ENCODE measurements at places on chromosomes 5 and 9. TPM values are rescaled to one million over a fixed set of nuclear protein-coding genes. Genes with fewer than 3 reads are reported as not detected.

The SLC6A19 gene
- not detected for total RNA-seq

- DNase-seq = no peak
These were observed 431 bp downstream of the FASTKD3 start for GRCh38 chr5:7868427-7868772.

DNA sequence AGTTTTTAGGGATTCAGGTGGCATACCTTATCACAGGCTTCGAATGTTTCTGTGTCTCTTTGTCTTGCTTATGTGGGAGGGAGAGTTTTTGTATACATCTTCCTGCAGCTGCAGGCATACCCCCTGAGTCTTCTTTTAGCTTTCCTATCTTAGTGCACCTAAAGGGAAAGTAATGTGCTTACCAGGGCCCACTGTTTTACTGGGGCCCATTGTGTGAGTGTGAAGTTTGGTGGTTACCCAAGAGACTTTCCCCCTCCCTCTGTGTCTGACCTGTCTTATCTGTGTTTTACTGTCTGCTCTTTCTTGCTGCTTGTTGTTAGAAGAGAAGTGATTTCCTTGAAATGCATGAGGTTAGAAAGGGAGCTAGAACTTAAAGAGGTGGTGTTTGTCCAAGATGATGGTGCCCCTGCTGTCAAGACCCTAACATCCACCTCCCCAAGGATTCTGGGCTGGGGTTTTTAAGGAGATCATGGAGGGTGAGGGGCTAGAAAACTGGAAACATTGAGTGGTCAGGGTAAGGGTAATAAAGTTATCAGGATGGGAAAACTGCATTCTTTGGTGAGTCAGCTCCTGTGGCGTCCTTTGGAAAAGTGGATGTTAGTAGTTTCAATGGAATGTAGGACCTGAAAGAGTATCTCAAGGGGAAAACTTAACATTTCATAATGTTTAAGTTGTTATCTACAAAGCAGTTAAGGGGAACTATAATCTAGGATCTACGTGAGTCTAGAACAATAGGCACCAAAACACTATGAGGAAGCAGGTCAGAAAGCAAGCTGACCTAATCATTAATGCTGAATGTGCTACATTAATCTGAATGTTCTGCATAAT, 583.5 kb upstream of the TUSC1 start:
- no peak for DNase-seq

The OR13F1 gene
- total RNA-seq = not detected

- no peak for DNase-seq
These were observed 3.3 kb downstream of the PSAT1 start for GRCh38 chr9:78300209-78300608.

DNA sequence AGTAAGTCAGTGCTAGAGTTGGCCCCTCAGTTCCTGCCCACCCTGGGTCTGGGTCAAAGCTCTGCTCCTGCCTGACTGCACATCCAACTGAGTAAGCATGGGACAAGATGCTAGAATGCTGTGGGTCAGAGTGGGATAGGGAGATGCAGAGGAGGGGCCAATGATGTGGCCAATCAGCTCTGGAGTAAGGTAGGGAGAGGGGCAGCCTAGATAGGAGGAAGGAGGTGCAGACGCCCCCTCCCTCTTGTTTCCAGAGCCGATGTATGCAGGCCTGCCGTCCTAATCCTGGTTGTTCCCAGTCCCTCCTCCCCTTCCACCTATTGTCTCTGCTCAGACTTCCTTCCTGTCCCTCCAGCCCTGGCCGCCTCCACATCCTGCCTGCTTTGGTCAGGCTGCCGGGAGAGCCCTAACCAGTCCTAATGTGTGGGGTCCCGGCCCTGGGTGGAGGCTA, 1.3 kb downstream of the ARAP3 start:
- no peak for DNase-seq

The ALDOB gene
- total RNA-seq = not detected

- DNase-seq = no peak
These were observed 666.9 kb upstream of the KLF4 start for GRCh38 chr9:108156270-108156998.

DNA sequence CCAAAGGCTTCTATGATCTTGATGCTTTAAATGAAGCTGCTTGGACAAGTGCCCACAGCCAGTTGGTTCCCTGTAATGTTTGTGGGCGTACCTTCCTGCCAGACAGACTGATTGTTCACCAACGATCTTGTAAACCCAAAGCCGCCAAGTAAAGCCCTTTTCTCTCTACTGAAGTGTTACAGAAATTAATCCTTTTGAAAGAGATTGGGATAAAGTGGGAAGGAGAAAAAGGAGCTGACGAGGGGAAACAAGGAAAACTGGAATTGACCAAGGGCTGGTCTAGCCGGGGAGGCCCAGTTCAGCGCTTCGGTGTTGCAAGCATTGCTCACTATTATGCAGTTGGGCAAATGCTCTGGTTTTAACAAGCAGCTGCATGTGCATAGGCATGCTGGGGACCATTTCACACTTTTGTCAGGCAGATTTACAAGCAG, 53.2 kb downstream of the ZNF474 start:
- DNase-seq = no peak

DNA sequence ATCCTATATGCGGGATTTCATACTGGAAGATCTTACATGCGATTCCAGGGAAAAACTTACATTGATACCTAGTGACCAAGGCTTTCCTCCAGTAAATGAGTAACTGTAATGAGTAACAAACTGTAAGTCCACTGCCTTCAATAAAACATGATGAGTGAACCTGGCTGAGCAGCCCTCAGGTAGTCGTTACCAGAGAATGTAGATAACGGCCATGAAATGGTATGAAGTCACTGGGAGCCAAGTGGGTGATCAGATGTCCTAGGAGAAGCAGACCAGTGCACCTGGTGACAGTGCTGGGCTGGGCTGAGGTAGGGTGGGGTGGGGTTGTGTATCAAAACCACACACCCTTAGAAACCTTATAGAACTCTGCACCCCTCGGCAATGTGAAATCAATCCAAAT, 203.6 kb downstream of the ALDH1A1 start:
- no peak for DNase-seq

- DNase-seq = no peak
These were observed 135.8 kb downstream of the TRIM36 start for GRCh38 chr5:115033861-115034260.

GRCh38 chr5:36363101-36363500, 61.4 kb upstream of the RANBP3L start:
- no peak for DNase-seq

DNA sequence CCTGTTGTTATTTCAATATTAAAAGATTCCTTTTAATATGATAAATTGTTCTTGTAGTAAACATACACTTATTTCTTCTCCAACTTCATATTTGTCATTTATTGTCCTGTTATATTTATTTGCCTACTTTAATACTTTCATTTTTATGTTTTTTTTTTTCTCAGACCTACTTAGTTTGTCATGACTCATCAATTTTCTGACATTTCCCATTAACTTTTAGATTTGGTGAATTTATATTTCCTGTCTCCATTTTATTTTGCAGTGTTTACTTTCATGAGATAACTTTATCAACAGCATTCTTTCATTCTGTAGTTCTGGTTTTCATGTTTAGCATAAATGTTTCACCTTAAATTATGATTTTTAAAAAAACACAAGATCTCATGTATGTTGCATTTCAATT, 788.7 kb downstream of the EFNA5 start:
- no peak for DNase-seq

- DNase-seq = no peak
These were observed 87.7 kb downstream of the OSTF1 start for GRCh38 chr9:75176037-75176436.

GRCh38 chr9:116697887-116698286, 10.8 kb downstream of the TRIM32 start:
- DNase-seq = no peak

- no peak for DNase-seq
These were observed 114.8 kb downstream of the FGF18 start for GRCh38 chr5:171534043-171534895.

GRCh38 chr5:124670722-124671184, 75.7 kb downstream of the ZNF608 start:
- no peak for DNase-seq

The FYB1 gene
- 517 TPM for total RNA-seq

DNA sequence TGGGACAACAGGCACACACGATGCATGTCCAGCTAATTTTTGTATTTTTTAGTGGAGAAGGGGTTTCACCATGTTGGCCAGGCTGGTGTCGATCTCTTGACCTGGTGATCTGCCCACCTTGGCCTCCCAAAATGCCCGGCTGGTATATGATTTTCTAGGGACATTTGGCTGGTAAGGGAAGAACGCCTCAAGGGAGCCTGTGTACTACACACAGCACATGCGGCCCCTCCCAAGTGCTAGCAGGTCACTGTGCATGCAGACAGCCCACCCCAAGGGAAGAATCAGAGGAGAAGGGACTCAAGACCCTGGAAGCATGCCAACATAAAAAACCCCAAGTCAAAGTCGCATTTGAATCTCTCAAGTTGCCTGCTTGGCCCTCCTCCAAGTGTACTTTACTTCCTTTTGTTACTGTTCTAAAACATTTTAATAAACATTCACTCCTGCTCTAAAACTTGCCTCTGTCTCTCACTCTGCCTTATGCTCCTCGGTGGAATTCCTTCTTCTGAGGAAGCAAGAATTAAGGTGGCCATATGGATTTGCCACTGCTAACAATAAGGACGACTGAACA, 24.3 kb upstream of the OTULINL start:
- no peak for DNase-seq

Data from T-helper 17 cell (primary cell).